Fibroblast of the conjunctiva (primary cell): ENCODE measurements at places on chromosomes 3 and 15.

GRCh38 chr3:123660900-123661299 is 76.0 kb upstream of the HACD2 start:
- DNase-seq: peak; percentile 95

DNA sequence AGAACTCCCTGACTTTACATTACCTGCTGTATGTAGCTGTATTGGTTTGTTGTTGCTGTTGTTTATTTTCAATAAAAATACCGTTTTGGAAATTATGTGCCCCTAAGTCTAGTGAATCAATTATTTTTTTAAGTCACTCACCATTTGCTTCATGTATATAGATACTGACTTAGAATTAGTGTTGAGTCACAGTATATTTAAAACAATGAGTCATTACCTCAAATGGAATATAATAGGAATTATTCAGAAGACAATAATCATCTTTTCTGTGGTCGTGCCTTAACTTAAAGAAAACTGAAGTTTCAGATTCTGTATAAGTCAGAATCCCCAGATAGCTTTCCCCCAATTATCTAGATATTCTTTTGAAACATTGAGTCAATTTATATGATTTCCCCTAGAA is 21.0 kb upstream of the ALDH1A2 start:
- DNase-seq: no peak

GRCh38 chr15:58900631-58901030 is 32.8 kb downstream of the SLTM start:
- DNase-seq: no peak

- no peak for DNase-seq
Measured at GRCh38 chr3:156761007-156761406, 65.1 kb upstream of the LEKR1 start.

- no peak for DNase-seq
Measured at GRCh38 chr3:64505419-64505818, 182.4 kb downstream of the ADAMTS9 start.

DNA sequence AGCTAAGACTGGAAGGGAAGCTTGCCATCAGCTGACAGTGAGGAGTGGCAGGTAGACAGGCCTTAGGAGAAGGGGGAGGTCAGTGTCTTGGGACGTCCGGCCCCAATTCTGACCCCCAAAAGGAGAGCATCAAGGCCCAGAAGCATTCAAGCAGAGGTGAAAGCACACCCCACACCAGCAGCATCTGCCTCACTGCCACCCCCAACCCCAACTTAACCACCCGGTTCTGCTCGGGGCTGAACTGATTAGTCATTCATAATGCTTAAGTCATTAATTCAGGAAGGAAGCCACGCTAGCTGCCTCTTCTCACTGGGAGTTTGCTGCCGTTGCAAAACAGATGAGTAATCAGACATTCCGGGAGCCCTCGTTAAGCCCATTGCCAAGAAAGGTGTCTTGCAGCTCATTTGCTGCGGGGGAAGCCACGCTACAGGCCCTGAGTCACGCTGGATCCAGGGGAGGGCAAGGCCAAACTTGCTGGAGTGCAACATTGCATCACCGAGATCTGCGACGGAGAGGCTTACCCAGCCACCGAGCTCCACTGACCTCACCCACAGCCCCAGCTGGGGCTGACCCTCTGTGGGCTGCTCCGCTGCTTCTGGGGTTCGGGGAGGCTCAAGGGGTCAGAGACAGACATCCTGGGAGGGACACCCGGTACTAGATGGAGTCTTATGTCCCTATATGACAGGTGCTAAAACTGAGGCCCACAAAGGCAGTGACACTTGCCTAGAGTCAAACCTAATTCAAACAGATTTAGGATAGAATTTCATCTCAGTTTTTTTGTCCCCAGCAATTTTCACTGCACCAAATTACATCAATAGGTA is 46.4 kb upstream of the HES1 start:
- DNase-seq: peak; percentile 92

- no peak for DNase-seq
Measured at GRCh38 chr3:191566469-191566868, 105.5 kb downstream of the PYDC2 start.

DNA sequence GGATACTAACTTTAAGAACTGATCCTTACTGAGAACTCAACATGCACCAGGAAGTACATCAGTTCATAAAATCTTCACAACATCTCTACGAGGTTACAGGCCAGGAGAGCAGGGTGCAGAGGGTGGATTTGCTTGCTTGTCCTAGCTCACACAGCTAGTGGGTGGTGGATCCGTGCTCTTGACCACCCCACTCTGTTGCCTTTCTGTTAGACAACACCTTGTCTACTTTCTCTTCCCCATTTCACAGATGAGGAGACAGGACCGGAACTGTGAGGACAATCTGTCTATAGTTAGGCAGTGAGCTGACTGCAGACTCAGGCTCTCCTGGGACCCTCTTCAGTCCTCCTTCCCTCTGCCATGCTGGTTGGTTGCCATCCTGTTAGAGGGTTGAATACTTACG is 221.7 kb upstream of the TLE3 start:
- DNase-seq: no peak

- DNase-seq: peak; percentile 18
Measured at GRCh38 chr3:42071904-42072812, 19.0 kb upstream of the TRAK1 start.

GRCh38 chr15:38054488-38054887 is 120.0 kb downstream of the TMCO5A start:
- no peak for DNase-seq

DNA sequence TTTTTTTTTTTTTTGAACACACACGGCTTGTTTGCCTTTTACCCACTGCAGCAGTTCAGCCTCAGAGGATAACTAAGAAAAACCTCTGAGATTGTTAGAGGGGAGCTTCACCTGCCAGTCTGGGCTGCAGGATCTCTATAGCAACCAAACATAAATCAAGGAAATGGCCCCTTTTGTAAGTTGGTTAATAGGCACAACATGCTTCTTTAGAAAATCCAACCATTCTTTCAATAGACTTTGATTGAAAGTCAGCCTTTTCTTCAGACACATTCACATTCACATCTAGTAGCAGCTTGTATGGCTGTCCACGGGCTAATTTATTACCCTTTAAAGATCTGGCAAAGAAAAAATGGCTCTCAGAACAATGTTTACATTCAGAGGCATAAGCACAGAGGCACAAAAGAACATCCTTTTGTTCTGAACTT is 136.6 kb upstream of the RARB start:
- DNase-seq: no peak

DNA sequence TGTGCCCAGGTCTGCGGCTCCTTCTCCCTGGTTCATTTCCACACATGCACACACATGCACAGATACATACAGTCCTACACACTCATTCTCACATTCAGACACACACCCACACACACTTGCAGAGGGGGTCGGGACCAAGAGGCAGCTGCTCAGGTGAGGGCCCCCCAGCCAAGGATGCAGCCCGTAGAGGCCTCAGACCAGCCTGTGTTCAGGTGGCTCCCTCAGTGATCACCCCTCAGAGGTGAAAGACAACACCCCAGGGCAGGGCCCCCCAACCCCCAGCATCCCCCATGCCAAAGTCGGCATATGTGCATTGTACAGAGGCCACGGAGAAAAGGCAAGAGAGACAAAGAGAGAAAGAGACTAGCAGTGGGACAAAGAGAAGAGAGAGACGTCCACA is 5.9 kb upstream of the CORO2B start:
- DNase-seq: no peak

- DNase-seq: no peak
Measured at GRCh38 chr15:64455961-64456371, 4.4 kb upstream of the ZNF609 start.

GRCh38 chr15:52737720-52738119 is 52.4 kb downstream of the ONECUT1 start:
- no peak for DNase-seq

DNA sequence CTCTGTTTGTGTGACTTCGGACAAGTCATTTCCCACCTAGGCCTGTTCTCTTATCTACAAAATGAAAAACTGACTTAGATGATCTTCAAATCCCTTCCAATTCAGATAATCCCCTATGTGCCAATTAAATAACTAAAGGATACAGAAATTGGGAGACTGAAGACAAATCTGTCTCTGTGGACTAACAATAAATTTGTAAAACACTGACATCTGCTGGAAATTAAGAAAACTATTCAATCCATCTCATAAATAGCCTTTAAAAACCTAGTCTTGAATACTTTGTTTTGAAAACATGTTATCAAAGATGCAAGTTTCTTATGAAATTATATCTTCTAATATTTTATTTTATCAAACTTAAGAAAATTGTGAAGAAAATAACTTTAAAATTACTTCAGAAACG is 38.3 kb downstream of the MTHFS start:
- no peak for DNase-seq

DNA sequence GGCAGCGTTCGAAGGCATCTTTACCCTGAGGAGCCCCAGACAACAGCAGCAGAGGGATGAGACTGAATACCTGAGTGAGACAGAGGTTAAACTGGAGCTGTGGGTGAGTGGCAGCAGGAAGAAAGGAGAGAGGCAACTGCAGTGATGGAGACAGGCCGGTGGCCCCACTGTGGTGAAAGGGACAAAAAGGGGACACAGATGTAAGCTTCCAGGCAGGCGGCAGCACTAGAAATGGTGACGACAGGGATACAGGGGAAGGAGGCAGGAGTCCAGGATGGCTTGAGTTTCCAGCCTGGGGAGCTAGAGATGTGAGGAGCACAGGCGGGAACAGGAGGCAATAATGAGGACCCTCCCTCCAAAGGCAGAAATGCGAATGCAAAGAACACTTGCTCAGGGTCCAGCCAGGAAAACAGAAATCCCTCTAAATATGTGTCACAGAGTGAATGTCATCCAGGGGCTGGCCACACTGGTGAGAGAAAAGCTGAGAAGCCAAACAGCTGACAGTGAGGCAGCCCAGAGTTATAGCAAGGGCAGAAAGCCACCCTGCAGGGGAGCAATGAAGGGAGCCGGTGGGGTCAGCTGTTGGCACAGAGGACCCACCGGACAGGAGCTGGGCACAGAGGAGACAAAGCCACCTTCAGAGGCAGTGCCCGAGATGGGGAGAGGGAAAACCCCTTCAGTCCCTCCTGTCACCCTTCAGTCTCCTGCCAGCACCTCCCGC is 70.1 kb downstream of the TBC1D2B start:
- DNase-seq: no peak

- DNase-seq: no peak
Measured at GRCh38 chr3:147987549-147987948, 578.4 kb downstream of the ZIC1 start.

- no peak for DNase-seq
Measured at GRCh38 chr15:68631601-68632051, 52.8 kb downstream of the CORO2B start.

- no peak for DNase-seq
Measured at GRCh38 chr3:150639262-150639661, 36.1 kb downstream of the SELENOT start.

DNA sequence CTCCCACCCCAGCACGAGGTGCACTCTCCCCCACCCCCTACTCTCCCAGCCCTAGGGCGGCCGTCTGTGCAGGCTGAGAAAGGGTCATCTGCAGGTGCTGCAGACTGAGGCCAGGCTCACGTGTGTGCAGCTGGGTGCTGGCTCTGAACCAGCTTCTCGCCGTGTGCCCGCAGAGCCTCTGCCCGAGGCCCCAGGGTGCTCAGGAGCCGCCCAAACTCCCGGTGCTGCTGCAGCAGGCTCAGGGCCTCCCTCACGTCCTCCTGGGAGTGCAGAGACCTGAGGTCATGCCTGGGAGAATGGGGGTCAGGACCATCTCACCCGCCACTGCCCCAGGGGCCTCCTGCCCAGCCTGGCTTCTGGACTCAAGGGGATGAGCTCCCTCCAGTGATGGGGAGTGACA is 17.2 kb downstream of the SPTBN5 start:
- DNase-seq: no peak

GRCh38 chr3:126569390-126569975 is 10.8 kb upstream of the C3orf22 start:
- no peak for DNase-seq

DNA sequence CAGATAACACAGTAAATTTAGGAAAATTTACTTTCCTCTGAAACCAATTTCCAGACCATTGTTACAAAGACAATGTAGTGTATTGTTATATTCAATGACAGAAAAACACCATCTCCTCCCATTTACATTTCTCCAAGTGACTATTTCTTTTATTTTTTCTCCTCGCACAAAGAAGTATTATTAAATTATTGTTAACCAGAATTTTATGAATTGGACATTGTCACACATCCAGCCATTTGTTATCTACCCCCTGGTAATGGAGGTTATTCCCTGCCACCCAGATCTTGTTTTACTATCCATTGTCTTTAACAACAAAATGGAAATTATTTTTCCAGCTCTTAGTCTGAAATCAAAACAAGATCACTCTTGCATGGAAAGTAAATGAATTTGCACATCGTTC is 511.3 kb downstream of the FGF12 start:
- DNase-seq: no peak

- DNase-seq: peak; percentile 97
Measured at GRCh38 chr3:52056968-52057811, 819 bp upstream of the DUSP7 start.

- DNase-seq: no peak
Measured at GRCh38 chr15:88512078-88512477, 34.4 kb downstream of the DET1 start.

DNA sequence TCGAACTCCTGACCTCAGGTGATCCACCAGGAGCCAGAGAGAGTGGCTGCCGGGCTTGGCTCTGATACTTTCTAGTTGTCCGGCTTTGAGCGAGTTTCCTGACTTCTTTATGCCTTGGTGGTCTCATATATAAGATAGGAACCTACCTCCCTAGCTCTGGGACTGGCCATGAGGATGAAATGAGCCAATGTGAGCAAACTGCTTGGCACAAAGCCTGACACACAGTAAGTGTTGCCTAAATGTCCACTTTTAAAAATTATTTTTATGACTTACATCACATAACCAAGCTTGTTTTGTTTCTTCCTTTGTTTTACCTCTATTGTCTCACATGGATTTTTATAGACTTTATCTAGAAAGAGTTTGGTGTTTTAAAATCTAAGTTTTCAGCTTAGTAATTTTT is 42.1 kb upstream of the CCDC174 start:
- DNase-seq: no peak

DNA sequence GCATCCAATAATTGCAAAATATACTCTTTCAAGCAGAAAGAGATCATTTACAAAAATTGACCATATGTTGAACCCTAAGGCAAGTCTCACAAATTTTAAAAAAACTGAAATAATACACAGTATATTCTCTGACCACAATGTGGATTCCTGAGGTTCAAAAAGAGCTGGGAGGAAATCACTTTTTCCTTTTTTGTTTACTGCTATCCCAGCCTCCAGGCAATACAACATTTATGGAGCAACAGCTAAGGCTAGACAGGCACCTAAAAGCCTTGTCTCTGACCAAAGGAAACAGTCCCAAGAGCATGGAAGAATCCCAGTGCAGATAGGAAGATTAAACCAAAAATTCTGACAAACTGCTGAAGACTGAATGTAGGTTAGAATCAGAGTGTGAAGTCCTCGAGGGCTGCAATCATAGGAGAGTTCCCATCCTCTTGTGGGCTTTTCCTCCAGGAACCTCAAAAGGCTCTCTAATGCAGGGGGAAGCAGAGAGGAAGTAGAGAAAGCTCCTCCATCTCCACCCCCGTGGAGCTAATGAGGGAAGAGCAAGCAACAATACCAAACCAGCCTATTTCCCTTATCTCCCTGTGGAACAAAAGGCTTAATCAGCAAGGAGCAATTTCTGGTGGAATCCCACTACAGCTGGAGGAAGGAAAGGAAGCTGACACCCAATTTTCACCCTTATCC is 57.0 kb downstream of the TMCC1 start:
- no peak for DNase-seq
